ENCODE measurements at places on chromosomes 3 and 15.

GRCh38 chr3:172104471-172105072 is 65.2 kb downstream of the FNDC3B start:
- no peak for DNase-seq
- H3K27me3 ChIP-seq, result peaks cover 15% of the 10 kb centered on the region
- no peak overlapping the region for H3K4me3 ChIP-seq

- H3K36me3 ChIP-seq, result no peaks in the 10 kb centered on the region
- H3K27me3 ChIP-seq, result no peaks in the 10 kb centered on the region
- no peak overlapping the region for H3K27ac ChIP-seq
- H3K4me3 ChIP-seq, result no peak overlapping the region
Observed at GRCh38 chr3:5846261-5846660, 658.8 kb downstream of the EDEM1 start.

GRCh38 chr3:125624341-125624740 is 29.0 kb upstream of the OSBPL11 start:
- H3K27me3 ChIP-seq, result peaks cover 17% of the 10 kb centered on the region
- H3K27ac ChIP-seq, result no peak overlapping the region
- H3K4me3 ChIP-seq, result no peak overlapping the region
- DNase-seq, result no peak

DNA sequence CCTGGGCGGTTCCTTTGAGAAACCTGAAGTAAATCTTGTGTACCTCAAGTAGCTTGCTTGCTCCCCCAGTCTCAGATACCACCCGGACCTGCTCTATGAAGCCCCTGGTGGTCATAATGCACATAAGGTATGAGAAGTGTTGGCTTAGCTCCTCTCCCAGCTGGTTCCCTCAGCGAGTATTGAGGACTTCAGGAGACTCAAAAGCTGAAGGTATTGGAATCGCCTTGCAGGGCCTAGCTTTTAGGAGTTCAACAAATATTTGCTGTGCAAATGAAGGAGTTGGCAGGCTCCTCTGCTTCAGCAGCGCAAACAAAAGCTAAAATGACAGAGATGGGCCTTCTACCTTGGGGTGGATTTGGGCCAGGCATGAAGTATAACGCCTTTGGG is 1.7 kb downstream of the CMTM8 start:
- peaks cover 25% of the 10 kb centered on the region for H3K4me1 ChIP-seq
- peak overlapping the region; percentile 84 for H3K4me3 ChIP-seq
- H3K27me3 ChIP-seq, result peaks cover 10% of the 10 kb centered on the region
- no peak overlapping the region for H3K27ac ChIP-seq
- DNase-seq, result peak; percentile 36
- H3K36me3 ChIP-seq, result peaks cover 5% of the 10 kb centered on the region

DNA sequence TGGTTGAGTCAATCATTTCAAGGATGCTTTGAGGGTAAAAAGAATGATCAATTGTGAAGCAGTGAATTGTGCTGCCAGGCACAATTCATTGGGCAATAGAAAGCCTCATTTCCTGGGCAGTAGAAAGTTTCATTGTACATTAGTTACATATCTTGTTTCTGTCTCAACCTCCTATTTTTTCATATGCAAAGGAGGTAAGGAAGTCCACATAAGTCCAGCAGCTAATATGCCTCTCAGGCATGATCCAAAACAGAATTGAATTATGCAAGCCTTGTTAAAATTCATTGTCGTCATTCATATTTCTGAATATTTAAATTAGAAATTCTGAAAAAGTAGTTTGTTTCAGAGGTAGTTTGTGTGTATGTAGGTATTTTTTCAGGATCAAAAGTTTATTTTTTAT is 65.8 kb downstream of the TFRC start:
- DNase-seq, result no peak
- no peak overlapping the region for H3K4me3 ChIP-seq
- no peaks in the 10 kb centered on the region for H3K36me3 ChIP-seq
- no peak overlapping the region for H3K27ac ChIP-seq
- H3K27me3 ChIP-seq, result peaks cover 9% of the 10 kb centered on the region
- peaks cover 12% of the 10 kb centered on the region for H3K4me1 ChIP-seq

DNA sequence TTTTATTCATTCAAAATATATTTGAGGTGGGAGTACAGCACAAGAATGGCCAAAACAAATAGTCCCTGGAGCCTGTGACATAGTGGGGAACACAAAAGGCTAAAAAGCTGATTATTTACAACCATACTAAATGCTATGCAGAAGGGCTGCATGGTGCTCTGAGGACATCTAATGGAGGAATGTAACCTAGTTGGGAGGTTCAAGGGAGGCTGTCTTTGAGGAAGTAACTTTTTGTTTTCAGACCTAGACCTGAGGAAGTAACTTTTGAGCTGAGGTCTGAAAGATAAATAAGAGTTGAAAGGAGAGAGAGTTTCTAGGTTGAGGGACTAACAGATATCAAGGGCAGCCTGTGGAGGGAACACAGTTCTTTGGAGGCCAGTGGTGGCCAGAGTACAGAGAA is 34.8 kb upstream of the RASA2 start:
- H3K4me1 ChIP-seq, result peaks cover 15% of the 10 kb centered on the region
- no peaks in the 10 kb centered on the region for H3K27me3 ChIP-seq
- no peak overlapping the region for H3K27ac ChIP-seq
- DNase-seq, result peak; percentile 22

- no peak overlapping the region for H3K27ac ChIP-seq
- no peaks in the 10 kb centered on the region for H3K36me3 ChIP-seq
- H3K27me3 ChIP-seq, result no peaks in the 10 kb centered on the region
- no peak overlapping the region for H3K4me3 ChIP-seq
- DNase-seq, result no peak
Observed at GRCh38 chr15:65292938-65293518, 2.8 kb upstream of the RNU5A-1 start.

DNA sequence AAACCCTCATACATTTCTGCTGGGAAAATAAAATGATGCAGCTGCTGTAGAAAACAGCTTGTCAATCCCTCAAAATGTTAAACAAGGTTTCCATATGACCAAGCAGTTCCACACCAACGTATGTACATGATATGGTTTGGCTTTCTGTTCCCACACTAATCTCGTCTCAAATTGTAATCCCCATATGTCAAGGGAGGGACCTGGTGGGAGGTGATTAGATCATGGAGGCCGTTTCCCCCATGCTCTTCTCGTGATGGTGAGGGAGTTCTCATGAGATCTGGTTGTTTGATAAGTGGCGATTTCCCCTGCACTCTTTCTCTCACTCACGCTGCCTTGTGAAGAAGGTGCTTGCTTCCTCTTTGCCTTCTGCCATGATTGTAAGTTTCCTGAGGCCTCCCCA is 100.6 kb upstream of the SLC24A5 start:
- no peak for DNase-seq
- H3K36me3 ChIP-seq, result no peaks in the 10 kb centered on the region
- no peaks in the 10 kb centered on the region for H3K27me3 ChIP-seq
- H3K27ac ChIP-seq, result no peak overlapping the region
- H3K4me3 ChIP-seq, result no peak overlapping the region

Measured in activated naive CD8-positive, alpha-beta T cell treated with anti-CD3 and anti-CD28 coated beads, Interleukin-2, amount 50 U/mL, for 24 hours (primary cell).